ENCODE measurements at places on chromosomes 7 and 10.

- DNase-seq = no peak
Observed at GRCh38 chr10:70759781-70760180, 25.4 kb downstream of the TBATA start.

DNA sequence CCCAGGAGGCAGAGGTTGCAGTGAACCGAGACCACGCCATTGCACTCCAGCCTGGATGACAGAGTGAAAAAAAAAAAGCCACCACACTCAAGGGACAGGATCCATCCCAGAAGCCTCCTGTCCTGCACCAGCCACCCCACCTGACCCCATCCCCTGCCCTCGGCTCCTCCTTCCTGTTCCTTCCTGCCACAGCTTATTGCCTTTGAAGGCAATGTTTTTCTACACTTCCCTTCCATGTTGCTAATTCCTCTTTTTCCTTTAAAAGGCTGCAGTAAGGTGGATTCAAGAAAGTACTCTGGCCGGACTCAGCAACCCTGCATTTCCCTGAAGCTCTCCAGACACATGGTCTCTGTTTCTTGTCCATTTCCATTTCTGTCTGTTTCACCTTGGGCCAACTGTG lies 80.9 kb downstream of the FAM171A1 start:
- DNase-seq = no peak

- no peak for DNase-seq
Observed at GRCh38 chr7:431658-432111, 88.0 kb downstream of the PDGFA start.

DNA sequence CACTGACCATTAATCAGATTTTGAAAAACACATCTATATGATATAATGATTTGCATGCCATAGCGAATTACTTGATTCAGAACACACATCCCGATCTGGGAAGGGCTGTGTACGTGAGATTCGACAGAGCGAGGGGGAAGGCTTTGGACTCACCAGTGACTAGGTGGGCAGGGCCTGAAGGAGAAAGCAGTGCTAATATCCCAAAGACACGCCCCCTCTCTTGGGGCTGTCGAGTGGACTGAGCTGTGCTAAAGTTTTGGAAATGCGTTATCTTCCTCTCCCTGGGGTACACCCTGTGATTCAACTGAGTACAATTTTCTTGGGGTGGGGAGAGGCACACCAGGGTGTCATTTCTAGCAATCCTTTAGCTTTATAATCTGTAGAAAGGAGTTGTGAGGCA lies 1.8 kb downstream of the LRRC17 start:
- peak; percentile 48 for DNase-seq

DNA sequence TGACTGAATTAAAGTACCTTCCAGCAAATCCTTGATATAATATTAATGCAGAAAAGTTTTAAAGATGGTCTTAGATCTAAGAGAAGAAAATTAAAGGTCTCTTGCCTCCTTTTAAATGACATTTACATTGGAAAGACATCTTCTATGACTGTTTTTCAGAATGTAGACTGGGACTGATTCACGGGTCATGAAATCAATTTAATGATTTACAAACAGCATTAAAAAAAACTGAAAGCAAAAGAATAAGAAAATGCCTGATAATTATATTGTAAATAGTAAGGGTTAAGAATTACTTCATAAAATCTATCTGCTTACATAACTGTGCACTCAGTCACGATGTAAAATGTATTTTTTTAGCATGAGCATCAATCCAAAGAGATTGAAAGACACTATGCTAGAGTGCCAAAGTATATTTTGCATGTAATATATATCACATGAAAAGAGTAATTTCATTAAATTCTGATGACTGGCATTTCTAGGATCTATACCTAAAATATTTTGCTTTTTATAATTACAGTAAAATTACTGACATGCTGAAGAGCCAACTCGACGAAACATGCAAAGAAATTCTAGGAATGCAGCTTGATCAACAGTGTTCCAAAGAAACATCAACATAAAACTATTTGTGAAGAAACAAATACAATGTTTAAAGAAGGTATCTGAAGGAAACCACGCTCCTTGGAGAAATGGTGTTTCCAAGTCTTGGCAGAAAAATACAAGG lies 35.1 kb downstream of the RTKN2 start:
- no peak for DNase-seq

GRCh38 chr10:59907918-59908807 lies 1.8 kb upstream of the CCDC6 start:
- DNase-seq = peak; percentile 27

- DNase-seq = no peak
Observed at GRCh38 chr7:139771001-139771956, 6.5 kb downstream of the HIPK2 start.

- DNase-seq = no peak
Observed at GRCh38 chr10:68992636-68993440, 4.2 kb downstream of the KIFBP start.

DNA sequence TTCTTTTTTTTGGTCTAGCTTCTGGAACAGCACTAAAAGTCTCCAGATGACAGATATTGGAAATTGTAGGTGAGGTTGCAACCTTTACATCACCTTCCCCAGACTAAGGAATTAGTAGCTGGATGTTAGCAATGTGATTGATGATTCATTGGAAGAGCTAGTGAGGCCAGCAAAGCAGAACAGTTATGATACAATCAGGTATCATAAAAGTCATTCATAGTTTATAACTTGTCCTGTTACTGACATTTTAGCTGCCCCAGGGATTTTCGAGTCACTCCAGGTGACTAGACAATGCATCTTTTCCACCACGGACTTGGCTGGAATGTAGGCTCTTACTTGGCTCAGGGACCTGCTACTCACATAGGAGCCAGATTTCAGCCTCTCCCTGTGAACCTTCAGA lies 15.9 kb upstream of the TCF7L2 start:
- no peak for DNase-seq

DNA sequence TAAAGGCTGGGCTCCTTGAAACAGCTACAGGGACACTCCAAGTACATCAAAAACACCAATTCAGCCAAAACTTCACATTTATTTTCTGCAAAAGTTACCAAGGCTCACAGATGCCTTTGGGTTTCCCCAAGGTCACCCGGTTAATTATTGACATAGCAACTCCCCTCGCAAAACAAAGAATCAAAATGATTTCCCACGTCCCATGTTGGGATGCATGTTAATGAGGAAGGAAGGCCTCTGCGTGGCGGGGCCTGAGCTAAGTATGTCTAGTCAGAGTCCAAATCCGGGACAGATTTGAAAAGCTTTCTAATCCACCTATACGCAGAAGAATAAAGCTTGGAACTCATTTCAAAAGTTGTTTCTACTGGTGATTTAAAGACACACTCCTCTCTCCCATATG lies 535 bp upstream of the TMEM72 start:
- no peak for DNase-seq

DNA sequence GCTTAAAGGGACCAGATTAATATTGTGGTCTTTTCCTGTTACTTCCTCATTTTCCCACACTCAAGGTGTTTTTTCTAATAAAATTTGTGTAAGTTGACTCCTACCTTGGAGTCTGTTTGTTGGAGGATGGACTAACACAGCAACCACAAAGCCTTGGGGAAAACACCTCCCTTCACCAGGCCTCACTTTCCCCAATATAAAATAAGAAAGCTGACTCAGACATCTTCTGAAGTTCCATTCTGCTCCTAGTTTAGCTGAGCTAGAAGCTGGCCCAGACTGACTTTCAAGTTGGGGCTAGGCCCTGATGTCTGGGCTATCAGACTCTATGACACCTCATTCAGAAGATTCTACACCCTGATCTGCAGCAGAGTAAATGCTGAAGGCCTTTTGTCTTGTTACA lies 73.0 kb upstream of the ADRB1 start:
- DNase-seq = no peak

DNA sequence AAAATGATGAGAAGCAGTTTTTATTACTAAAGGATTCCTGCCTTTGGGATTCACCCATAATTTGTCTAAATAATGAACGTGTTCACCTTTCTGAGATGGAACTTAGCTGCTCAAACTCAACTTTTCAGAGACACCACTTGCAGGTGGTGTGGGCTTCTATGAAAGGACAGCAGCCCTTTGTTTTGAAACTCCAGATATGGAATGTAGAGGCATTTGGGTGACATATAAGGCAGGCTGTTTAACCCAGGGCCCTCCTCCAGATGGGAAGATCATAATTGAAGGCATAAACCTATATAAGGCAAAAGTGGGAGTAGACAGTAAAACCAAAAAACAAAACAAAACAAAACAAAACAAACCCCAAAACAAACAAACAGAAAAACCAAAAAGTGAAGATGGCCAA lies 11.9 kb upstream of the HUS1 start:
- no peak for DNase-seq

DNA sequence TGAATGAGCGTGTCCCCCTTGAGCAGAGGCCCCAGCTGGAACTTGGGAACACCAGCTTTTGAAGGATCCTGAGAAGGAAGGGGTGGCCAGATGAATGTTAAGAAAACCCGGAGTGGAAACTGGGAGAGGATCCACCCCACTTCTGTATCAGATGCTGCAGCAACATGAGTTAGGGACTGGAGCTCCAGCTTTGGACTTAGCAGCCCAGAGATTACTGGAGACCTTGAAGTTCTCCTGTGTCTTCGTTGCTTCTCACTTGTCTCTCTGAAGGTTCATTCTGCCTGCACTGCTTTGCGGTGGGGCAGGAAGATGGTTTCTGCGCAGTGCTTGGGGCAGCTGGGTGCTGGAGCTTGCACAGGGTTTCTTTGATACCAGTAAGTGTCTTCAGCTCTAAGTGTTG lies 9.3 kb downstream of the TMEM248 start:
- DNase-seq = no peak

DNA sequence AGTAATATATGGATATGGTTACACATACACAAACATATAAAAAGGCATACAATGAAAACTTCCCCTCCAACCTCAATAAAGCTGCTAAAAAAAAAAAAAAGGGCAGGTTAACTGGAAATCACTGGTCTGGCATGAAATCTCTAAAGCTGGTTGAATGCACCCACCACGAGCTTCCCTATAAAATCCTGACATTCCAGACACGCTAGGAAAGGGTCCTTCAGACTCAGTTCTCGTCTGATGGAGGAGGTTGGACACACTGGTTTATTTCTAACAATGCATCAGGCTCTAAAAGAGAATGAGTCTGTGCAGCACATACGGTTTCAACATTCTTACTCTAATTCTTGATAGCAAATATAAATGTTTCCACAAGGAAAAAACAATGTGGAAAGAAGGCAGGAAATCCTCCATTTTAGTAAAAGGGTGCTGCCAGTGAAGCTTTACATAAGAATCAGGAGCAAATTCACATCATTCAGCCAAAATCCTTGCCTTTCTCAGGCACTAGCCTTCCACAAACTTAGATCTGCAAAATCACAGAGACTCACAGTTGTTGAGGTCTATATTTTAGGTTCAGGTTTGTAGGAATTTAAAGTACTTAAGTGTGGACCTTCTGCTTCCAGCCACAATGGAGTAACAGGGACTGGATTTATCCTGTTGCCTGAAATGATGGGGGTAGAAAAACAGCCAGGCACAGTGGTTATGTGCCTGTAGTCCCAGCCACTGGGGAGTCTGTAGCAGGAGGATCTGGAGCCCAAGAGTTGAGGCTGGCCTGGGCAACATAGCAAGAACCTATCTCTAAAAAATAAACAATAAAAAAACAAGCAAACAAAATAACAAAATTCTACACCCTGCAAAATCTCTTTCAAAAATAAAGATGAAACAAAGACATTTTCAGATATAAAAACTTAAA lies 73.5 kb downstream of the CYTH3 start:
- DNase-seq = no peak

DNA sequence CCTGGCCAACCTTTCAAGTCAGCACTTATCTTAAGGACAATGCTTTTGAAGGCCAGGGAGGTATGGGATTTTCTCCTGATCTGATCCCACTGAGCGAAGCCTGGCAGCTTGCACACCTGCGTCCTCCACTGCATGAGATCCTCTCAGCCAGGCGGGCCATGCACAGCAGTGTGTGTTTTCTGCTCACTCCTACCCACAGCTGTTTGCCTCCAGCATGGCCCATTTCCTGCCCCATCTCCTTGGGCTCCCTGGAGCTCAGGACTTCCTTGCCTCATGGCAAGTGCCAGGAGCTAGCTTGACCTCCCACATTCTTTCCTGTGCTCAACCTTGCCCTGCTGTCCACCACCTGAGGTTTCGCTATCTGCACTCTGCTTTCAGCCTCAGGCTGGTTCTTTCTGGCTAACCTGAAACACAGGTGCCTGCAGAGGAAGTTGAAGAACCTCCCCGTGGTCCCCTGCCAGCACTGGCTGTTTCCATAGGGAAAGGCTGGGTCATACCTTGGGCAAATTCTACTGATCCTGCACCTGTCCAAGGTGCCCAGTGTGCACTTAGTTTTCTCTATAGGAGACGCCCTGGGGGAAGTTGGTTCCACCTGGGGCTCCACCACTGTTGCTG lies 43.9 kb upstream of the EEPD1 start:
- no peak for DNase-seq

- no peak for DNase-seq
Observed at GRCh38 chr7:157041004-157041403, 30.5 kb upstream of the MNX1 start.

DNA sequence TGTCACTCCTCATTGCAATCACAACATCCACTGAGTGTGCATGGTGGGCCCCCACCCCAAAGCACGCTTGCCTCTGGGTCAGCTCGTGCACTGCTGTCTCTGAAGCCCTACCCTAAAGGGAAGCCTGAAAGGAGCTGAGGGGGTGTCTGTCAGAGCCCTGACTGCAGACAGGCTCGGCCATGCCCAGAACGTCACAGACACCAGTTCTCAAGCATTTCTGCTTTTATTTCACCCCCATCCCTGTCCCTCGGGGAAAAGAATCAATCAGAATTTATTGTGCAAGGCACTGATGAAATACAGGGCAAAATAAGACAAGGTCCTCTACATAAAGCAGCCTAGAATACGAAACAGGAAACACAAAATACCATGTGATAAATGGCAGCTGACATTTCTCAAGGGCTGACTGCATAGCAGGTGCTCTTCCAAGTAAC lies 231.8 kb downstream of the WDR37 start:
- no peak for DNase-seq

DNA sequence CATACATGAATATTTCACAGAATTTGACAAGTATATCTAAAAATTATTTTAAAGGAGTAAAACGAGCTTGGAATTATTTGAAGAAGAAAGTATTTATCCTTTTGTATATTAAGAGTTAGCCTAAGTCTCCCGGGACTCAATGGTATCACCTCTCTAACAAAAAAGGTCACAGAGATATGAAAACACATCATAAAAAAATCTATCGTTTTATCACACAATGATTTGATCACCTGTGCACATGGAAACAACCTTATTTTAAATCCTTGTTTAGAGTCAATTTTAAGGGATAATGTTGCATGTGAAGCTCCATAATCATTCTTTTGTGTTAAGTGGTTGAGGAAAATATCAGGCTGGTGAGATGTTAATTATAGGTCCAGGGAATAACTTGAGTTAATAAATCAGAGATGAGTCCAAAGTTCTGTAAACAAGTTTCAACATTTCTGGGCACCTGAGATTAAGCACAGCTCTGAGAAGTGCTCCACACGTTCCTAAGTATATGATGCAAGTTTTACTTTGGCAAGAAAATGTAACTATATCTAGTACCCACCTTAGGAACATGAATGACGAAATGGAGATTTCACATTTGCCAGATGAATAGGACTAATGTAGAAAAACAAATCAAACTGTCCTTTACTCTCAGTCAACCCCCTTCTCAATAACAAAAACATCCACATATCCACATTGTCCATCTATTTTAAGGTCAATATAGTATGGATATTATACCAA lies 148.5 kb upstream of the AKR1E2 start:
- DNase-seq = no peak

- DNase-seq = no peak
Observed at GRCh38 chr7:158325530-158326381, 261.9 kb downstream of the PTPRN2 start.
